ENCODE measurements at places on chromosomes 5 and 9. TPM values are rescaled to one million over a fixed set of nuclear protein-coding genes. Genes with fewer than 3 reads are reported as not detected.

- DNase-seq = no peak
Observed at GRCh38 chr5:172626031-172626581, 15.0 kb upstream of the NEURL1B start.

The BAAT gene
- total RNA-seq = 0.94 TPM

- DNase-seq = no peak
Observed at GRCh38 chr5:130795037-130795436, 370.0 kb downstream of the HINT1 start.

The ANKRD18B gene
- 13.8 TPM for total RNA-seq

- no peak for DNase-seq
Observed at GRCh38 chr5:76111477-76112174, 28.4 kb downstream of the SV2C start.

DNA sequence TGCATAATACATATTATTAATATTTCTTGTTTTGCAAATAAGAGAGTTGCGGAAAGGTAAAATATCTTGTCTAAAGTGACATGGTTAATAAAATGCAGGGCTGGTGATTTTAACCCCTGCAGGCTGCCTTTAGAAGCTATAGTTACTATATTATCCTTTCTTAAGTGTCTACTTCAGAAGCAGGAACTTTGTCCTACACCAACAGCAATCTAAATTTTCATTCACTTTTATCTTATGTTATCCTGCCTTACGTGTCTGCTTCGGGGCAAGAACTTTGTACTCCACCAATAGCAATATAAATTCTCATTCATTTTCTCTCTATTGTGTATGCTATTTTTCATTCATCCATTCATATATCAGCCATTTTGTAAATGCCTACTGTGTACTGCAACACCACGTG lies 719.5 kb downstream of the TLR4 start:
- DNase-seq = no peak

DNA sequence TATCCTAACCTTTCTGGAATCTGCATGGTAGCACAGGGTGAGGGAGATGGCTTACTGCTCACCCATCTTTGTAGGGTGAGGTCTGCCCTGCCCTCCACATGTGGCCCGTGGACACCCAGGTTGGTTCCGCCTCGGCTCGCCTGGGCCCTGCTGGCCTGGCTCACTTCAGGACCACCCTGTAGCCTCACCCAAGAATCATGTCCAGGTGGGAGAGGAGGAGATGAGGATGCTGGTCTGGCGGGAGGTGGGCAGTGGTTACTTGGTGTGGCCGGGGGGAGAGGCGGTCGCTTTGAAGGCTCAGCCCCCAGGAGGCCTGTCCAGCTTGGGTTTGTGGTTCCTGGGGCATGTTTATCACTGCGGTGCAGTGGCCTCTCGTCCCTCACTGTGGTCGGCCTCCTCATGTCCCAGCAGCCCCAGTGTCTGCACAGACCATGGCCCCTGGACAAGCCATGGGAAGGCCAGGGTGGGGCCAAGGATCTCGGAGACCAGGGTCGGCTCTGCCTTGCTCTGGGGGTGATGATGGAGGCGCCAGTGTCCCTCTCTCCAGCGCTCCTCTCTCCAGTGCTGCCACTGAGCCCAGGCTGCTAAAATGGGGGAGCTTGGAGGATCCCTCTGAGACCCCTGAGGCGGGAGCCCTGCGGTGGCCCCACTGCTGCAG lies 4.6 kb downstream of the OBP2B start:
- no peak for DNase-seq

DNA sequence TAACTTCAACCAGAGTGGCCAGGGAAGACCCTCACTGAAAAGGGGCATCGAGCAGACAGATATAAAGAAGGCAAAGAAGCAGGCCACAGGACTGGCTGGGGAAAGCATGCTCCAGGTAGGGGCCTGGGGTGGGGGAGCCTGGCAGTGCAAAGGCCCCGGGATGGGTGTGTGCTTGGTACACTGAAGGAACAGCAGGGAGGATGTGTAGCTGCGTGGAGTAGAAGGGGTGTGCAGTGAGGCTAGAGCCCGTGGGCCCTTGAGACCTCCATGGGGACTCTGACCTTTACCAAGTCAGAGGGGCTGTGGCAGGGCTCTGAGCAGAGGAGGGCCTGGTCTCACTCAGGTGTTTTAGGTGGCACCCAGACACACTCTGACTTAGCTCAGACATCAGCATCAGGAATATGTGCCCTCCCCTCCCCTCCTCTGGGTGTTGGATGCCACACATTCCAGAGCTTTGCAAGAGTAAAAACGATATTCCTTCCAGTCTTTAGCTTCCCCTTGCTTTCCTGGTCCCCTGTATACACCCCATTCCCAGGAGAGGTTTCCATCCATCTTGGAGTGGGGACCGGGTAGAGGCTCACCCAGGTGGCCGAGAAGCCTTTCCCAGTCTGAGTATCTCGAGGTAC lies 7.6 kb downstream of the TRIM7 start:
- DNase-seq = no peak

- no peak for DNase-seq
Observed at GRCh38 chr5:132050661-132051552, 9.5 kb upstream of the IL3 start.

GRCh38 chr5:18970000-18970399 lies 1018.0 kb downstream of the CDH18 start:
- no peak for DNase-seq

The SHISAL2B gene
- not detected for total RNA-seq

- DNase-seq = peak; percentile 9
Observed at GRCh38 chr5:118863345-118863744, 125.0 kb downstream of the DTWD2 start.

DNA sequence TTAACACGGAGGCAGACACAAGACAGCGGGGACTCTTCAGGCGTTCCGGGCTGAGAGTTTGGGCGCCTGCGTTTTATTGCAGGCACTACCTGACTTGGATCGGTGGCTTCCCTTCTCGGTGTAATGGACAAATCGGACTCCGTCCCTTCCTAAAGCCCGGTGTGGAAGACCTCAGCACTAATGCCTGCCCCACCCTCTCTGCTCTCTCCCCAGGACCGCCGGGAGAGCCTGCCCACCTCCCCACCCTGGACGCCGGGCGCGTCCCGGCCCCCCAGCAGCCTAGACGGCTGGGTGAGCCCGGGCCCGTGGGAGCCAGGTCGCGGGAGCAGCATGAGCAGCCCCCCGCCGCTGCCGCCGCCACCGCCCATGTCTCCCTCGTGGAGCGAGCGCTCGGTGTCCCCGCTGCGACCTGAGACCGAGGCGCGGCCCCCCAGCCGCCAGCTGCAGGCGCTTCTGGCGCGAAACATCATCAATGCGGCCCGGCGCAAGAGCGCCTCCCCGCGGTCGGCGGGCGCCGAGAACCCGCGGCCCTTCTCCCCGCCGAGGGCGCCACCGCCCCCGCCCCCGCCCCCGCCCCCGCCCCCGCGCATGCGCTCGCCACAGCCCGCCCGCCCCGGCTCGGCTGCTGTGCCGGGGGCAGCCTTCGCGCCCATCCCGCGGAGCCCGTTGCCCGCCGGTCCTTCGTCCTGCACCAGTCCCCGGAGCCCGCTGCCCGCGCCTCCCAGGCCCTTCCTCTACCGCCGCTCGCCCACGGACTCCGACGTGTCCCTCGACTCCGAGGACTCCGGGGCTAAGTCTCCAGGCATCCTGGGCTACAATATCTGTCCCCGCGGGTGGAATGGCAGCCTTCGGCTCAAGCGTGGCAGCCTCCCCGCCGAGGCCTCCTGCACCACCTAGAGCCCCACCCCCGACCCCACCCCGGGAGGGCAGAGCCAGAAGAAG lies 4.6 kb upstream of the MYOZ3 start:
- DNase-seq = no peak

GRCh38 chr9:134063088-134063570 lies 4.7 kb downstream of the BRD3 start:
- DNase-seq = no peak

DNA sequence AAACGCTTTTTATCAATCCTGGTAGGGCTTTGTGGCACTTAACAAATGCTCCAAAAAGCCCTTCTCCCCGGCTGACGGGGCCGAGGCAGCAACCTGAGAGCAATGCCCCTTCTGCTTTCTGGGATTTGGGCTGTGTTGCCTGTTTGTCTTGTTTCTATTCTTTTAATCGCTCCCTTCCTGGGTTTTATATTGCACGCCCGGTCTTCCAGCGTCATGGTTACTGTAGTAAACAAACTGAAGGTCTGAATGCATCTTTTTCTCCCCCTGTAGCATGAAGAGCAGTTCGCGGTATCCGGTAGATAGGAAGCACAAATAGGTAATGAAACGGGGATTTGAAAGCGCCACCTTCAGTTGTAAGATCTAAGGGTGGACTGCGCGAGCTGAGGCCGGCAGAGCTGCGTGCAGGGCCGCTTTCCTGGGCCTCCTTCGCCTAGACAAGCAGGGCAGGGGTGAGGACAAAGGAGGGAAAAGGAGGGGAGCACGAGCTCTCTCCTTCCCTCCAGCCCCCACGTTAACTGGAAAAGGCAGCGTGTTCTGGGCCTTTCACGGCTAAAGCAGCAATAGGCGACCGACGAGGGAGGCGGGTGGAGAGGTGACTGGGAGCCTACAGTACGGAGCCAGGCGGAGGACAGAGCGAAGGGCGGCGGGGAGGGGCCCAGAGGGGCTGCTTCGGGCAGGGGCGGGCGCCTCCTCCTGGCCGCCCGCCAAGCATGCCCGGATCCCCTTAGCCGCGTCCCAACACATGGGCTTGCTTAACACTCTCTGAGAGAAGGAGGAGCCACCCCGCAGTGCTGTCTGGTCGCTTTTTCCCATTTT lies 49.3 kb upstream of the ZNF366 start:
- DNase-seq = peak; percentile 65

DNA sequence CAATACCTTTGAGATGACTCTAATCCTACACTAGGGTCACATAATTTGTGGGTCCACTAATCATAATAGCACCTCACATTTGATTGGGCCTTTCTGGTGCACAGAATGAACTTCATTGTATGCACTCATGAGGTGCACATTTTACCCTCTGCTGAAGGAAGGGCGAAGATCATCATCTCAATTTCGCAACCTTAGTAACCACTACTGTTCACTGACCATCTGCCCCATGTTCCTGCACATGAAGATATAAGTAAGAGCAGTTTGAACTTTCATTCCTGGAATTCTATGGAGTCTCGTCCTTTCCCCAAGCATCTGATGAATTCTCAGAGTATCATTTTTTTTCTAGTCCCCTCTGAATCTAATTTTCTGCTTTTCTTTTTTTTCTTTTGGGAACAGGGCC lies 21.2 kb downstream of the GAS1 start:
- DNase-seq = no peak

The MYMK gene
- not detected for total RNA-seq

DNA sequence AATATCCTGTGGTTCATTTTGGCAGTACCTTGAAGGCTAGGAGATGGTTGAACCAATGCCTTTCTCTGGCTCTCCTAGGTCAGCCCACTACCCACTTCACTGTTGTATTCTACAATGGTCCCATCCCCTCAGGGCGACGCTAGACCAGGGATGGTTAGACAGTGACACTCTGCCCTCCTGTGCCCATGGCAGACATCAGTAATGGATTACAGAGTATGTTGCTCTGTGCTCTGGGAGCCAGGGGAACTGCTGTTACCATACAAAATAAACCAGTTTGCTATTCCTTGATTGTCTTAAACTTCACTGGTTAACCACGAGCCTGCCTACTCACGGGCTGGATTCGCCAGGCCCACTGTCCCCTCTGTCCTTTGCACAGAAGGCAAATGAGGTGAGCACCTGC lies 33.7 kb downstream of the NCS1 start:
- DNase-seq = no peak

The PCDHB16 gene
- 1.4 TPM for total RNA-seq

The MEIKIN gene
- total RNA-seq = not detected
